Suppressor macrophage (primary cell): ENCODE measurements at places on chromosomes 7 and 10.

GRCh38 chr10:3056280-3057037 lies 10.9 kb upstream of the PFKP start:
- DNase-seq, result no peak

- DNase-seq, result no peak
Measured at GRCh38 chr10:42553064-42553407, 85.3 kb downstream of the ZNF33B start.

GRCh38 chr7:150928541-150928940 lies 49.6 kb downstream of the KCNH2 start:
- no peak for DNase-seq

DNA sequence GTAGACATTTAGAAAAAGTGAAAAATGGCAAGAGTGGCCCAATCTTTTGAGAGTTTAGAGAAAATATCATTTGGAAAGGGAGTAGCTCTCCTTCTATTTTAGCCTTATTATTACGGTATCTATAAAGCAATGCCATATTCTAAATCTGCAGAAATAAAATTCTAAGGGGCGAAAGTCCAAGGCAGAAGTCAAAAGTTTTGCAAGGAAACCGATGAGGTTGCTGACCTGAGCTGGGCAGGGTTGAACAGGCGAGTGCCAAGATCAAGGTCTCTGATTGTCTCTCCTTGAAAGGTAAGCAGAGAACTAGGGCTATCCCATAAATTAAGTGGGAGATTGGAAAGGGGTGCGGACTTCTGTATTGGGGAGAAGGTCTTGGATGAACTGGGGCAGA lies 11.7 kb downstream of the TRIM56 start:
- no peak for DNase-seq

DNA sequence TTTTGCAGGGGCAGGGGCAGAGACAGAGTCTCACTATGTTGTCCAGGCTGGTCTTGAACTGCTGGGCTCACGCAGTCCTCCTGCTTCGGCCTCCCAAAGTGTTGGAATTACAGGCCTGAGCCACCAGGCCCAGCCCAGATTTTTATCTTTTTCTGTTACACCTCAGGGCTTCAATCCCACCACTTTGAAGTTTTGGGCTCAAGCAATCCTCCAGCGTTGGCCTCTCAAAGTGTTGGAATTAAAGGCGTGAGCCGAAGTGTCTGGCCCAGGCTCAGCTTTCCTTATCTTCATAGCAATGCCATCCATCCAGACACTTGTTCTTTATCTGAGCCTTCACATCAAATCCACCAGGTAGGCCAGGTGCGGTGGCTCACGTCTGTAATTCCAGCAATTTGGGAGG lies 4.1 kb downstream of the TAF6 start:
- DNase-seq, result no peak

DNA sequence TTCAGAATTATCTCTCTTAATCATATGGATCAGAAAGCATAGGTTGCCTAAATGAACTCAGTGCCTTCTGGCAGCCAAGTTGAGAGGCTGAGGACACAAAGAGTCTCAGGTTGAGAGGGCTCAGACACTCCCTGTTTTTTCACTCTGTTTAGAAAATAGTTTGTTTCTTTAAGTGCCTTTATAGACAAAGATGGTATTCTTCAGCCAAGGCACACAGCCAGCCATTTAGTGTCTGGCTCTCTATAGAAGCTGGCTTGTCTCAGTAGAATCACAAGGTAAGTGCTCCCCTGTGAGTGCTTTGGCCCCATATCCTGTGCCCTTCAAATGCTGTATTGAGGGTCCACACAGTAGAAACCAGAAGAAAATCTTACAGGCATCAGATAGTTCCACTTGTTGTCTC lies 3.6 kb downstream of the GPR158 start:
- no peak for DNase-seq

DNA sequence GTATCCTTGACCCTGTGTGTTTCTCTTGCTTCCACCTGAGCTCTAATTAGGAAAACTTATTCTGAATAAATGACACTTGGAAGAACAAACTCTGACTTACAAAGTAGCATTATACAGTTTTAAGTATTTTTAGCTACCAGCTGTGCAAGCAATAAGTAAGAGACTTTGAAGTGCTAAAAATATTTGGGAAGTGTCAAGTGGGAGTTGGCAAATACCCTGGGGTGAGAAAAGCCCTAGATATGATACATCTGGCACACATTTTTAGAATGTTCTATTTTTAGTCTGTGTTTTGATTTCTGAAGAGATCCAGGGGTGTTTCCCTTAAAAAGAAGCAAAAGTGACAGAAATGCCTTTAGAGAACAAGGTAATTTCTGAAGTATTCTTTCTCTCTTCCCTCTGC lies 132.7 kb upstream of the TEX47 start:
- no peak for DNase-seq

GRCh38 chr10:60903096-60903495 lies 40.9 kb downstream of the RHOBTB1 start:
- DNase-seq, result no peak

DNA sequence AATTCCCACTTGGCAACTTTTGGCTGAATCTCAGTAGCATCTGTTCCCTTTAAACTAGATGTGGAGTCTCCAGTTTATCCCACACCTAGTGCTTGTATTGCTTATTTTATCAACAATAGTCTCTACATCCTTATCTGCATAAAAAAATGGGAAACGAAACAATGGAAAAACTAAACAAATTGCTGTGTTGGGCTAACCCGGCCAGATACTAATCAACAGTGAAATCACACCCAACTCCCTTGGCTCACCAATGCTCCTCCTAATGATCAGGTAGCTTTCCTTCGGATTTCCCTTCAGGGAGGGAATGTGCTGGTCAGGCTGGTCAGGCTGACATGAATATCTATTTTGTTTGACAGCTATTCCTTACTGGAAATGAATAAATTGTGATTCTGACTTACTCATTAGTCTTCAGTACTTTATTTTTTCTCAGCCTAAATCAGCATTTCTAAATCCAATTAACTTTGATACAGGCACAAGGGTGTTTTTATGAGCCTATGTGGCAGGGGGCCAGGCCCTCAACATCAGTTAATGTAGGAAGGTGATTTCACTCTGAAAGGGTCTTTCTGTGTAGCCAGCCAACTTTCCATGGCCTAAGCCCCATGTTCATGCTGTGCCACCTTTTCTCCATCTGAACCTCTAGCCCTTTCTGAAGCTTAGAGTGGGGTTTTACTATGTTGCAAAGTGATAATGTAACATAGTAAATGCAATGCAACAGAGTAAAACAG lies 170.5 kb upstream of the NPSR1 start:
- DNase-seq, result no peak

- no peak for DNase-seq
Measured at GRCh38 chr7:98223898-98224700, 12.9 kb downstream of the BHLHA15 start.
